Stimulated activated CD4-positive, alpha-beta T cell treated with anti-CD3 and anti-CD28 coated beads, Interleukin-4, amount 100 ng/mL, for 48 hours (primary cell): ENCODE measurements at places on chromosomes 3 and 15.

DNA sequence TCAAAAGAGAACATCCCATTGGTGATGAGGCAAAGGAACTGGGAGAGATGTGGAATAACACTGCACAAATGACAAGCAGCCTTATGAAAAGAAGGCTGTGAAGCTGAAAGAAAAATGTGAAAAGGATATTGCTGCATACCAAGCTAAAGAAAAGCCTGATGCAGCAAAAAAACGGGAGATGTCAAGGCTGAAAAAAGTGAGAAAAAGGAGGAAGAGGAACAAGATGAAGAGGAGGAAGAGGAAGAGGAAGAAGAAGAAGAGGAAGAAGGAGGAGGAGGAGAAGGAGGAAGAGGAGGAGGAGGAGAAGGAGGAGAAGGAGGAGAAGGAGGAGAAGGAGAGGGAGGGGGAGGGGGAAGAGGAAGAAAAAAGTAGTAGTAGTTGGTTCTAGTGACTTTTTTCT lies 41.8 kb upstream of the TEX9 start:
- DNase-seq, result no peak

GRCh38 chr3:177673112-177673914 lies 476.0 kb upstream of the TBL1XR1 start:
- no peak for DNase-seq

- no peak for DNase-seq
Measured at GRCh38 chr3:101690972-101691371, 4.5 kb upstream of the RPL24 start.

DNA sequence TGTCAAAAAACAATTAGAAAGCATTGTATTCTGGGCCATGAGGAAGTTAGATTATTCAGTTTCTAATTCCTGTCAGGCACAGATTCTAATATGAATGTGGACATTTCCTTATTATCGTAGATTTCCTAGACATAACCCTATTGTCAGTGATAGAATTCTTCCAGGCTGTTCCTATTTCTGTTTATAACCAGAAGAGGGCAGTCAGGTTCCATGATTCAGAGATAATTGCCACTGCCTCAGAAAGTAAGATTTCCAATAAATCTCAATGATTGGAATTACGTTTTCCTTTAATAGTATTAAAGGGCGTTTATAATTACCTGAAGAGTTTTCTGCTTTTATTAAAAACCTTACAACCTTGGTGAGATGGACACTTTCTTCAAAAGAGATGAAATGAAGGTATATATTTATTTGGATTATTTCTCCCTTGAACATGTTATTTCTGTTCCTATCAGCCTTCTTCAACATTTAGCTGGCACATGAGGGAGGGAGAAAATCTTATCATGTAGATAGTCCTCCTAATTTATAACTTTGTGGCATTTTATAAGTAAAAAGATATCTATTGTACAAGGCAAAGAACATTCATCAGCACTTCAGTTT lies 439.2 kb downstream of the MCTP2 start:
- no peak for DNase-seq

DNA sequence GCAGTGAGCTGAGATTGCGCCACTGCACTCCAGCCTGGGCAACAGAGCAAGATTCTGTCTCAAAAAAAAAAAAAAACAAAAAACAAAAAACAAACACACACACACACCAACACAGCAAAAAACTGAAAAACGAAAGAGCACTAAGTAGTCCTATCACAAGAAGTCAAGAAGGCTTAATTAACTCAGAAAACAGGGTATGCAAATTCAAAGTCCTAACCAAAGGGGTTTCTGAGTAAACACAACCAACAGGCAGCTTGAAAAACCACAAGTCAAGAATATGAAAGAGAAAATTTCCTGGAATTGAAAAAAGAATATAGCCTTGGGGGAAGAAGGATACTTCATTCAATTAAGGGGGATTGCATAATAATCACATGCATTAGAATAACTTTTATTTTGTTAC lies 37.7 kb upstream of the PARP14 start:
- no peak for DNase-seq
